Activated CD4-positive, alpha-beta T cell treated with anti-CD3 and anti-CD28 coated beads, Interleukin-2, amount 10 ng/mL, durations not matched to agents 7 days and 5 days (primary cell): ENCODE measurements at places on chromosomes 4 and X.

DNA sequence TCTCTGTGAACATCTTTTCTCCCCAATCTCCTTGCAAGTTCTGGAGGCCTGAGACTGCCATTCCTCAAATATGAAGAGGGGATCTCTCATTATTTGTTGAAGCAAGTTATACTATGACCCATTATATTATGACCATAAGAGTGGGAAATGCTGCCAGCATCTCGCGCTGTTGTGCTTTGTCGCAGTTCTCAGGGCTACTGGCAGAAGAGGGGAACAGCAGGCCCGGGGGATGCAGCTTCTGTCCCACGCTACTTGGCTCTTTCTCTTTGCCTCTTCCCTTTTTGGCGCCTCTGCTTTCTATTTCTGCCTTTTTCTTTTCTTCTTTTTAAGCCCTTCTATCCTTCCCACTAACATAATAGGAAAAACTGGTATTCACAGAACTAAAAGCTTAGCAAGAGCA lies 64.2 kb downstream of the GEMIN8 start:
- no peak for DNase-seq

GRCh38 chrX:3748052-3748559 lies 34.7 kb upstream of the PRKX start:
- DNase-seq = no peak

DNA sequence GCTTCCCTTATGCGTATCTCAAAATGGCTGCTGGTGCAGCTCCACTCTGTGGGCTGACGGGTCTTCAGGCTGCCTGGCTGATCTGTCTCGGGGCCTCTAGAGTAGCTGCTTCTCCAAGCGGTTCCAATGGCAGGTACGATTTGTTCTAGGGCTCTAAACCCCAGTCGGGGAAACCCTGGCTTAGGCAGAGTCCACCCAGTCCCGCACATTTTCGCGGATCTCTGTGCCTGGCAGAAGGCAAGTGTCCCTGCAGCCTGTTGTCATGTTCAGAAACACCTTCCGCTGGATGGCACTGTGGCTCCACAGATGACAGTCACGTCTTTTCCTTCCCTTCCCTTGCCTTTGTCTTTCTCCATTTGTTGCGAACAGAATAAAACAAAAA lies 54.4 kb downstream of the NBDY start:
- DNase-seq = no peak

GRCh38 chr4:5894266-5894665 lies 1.4 kb upstream of the CRMP1 start:
- DNase-seq = no peak

DNA sequence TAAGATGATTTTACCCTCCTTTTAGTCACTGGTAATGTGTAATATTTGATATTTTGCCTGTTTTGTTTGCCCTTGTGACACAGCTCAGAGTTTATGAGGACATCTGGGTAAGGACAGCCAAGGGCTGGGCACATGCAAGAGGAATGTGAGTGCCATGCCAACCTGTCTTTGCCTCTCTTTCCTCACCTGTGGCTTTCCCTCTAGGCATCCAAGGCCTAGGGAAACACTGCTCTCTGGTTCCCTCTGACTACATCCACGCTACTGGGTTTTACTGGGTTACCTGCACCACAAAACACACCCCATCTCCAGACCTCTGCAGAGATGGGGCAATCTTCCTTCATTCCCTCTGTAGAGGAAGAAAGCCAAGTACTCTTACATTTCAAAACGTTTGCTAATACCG lies 7.7 kb downstream of the HPGDS start:
- no peak for DNase-seq

GRCh38 chr4:55879224-55879623 lies 25.8 kb downstream of the EXOC1 start:
- DNase-seq = no peak

DNA sequence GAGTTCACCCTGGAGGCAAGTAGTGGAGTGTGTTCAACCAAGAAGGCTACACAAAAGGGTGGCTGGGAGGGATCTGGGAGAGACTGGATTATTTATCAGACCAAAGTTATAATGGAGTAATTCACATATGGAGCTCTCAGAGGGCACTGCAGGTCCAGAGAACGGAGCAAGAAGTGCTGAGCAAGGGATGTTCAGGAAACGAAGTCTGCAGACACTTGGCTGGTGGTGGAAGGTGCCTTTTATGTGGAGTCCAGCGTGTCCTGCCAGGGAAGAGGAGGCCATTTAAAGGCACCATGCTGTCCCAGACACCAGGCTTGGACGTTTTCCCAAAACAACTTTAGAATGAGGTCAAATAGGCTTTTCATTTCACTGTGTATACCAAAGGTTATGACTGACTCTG lies 130.1 kb downstream of the CEP135 start:
- DNase-seq = no peak

DNA sequence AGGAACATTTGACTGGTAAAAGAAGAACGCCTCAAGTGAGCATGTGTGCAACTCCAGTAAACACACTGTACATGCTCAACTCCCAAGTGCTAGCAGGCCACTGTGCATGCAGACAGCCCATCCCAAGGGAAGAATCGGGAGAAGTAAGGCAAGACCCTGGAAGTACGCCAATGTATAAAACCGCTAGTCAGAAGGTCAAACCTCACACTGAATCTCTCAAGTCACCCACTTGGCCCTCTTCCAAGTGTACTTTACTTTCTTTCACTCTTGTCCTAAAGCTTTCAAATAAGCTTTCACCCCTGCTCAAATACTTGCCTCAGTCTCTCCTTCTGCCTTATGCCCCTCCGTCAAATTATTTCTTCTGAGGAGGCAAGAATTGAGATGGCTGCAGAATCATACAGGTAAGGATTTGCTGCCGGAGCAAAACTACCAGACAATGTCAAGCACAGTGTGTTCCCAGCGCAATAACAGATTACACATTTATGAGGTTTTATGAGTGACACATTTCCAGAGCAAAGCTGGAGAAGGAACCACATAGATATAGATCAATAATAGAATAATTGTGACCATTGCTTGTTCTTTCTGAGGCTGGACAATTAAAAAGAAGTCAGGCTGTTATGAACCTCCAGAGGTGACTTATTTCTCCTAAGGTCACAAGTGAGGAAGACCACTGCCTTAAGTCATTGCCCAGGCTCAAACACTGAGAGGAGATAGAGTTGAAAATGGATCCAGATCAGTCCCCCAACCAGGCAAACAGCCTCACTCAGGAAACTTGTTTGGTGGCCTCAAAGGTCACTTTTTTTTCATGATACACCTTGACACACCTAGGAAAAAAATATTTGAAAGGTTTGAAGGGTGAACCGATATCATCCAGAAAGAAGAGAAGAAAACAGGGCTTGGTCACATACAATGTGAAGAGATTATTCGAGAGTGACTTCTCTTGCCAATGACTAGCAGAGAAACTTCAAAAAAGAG lies 26.3 kb downstream of the CXCL1 start:
- DNase-seq = no peak

GRCh38 chr4:76606645-76607265 lies 171.7 kb downstream of the SHROOM3 start:
- no peak for DNase-seq

DNA sequence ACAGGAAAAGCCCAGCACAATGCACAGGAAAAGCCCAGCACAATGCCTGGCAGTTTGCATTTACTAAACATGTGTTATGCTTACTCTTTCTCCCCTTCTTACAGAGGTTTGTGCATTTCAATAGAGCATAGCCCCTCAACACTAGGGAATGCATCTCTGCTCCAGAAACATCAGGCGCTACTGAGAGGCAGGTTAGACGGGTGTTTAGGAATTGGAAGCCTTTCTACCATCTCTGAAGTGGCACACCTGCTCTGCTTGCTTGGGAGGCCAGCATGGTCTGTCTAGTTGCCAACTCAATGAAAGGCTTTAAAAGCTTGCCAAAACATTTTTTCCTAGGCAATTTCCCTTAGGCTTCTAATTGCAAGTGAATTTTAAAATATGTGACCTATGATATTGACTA lies 55.7 kb downstream of the GRID2 start:
- no peak for DNase-seq

DNA sequence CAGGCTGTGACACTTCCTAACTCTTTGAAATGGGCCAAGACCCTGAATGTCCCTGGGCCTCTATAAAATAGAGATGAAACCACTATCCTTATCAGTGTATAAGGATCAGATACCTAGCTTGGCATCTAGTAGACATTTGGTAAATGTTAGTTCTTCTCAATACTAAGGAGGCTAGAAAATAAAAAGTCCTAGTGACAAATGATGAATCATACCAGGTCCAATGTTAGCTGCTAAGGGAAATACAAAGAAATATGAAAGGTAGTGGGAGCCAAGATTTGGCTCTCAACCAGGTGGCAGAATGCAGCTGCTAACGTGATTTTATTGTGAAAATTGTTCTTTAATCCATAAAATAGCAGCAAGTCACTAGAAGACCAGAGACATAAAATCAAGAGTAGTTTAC lies 19.8 kb upstream of the PPARGC1A start:
- DNase-seq = no peak

DNA sequence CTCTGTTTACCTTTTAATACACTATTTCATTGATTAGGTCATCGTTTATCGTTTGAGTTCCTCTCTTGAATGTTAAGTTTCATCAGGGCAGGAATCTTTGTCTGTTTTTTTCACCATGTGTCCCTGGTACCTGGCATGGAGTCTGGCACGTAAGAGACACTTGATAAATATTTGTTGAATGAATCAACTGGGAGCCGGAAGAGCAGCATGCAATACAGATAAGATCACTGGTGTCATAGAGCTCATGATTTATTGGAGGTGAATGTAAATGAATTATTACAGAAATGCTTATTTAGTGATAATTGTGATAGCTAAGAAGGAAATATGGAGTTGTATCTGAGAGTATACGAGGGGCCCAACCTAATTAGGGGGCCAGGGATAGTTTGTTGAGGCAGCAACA lies 62.8 kb downstream of the UCHL1 start:
- DNase-seq = no peak

GRCh38 chr4:53937918-53938317 lies 126.5 kb downstream of the CHIC2 start:
- no peak for DNase-seq

DNA sequence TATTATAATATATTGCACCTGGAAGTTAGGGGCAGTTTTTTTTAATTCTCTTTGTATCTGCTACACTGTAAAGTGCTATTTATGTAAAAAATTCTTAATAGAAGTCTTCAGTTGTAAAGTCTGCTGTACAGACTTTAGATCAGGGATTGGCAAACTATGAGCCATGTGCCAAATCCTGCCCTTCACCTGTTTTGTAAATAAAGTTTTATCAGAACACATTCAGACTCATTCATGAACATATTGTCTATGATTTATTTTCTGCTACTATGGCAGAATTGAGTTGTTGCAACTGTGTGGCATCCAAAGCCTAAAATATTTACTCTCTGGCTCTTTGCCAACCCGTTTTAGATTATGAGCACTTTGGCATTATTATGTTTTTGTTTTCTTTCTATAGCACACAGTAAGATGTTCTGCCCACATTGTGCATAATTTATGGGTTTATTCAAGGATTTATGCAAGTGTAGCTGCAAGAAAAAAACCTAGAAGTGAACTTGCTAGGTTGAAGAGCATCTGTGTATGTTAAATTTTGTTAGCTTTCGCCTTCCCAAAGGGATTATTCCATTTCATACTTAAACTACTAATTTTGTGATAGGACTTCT lies 56.9 kb downstream of the CLCN3 start:
- DNase-seq = no peak

- no peak for DNase-seq
Observed at GRCh38 chrX:77960567-77960966, 8.9 kb downstream of the PGAM4 start.

GRCh38 chr4:87505862-87506261 lies 23.3 kb downstream of the SPARCL1 start:
- DNase-seq = no peak

GRCh38 chrX:107934262-107934661 lies 47.9 kb downstream of the TEX13B start:
- DNase-seq = no peak

DNA sequence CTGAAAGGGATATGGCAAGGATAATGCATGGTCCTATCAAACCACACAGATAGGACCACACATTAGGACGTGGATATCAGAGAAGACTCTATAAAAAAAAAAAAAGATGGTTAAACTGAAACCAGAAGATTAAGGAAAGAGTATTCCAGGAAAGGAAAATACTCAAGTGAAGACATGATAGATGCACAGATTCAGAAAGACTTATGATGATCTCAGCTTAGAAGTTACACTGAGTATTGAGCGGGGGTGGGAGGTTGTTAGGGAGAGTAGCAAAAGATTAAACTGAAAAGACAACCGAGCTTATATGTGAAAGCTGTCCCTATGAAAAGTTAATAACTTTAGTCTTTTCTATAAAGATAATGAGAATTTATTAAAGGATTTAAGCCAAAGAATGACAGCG lies 211.0 kb upstream of the EMCN start:
- DNase-seq = no peak

- no peak for DNase-seq
Observed at GRCh38 chr4:180665481-180665880, 1577.7 kb upstream of the TENM3 start.

- DNase-seq = no peak
Observed at GRCh38 chr4:2642968-2643367, 106.5 kb downstream of the FAM193A start.

GRCh38 chr4:31538877-31539276 lies 818.7 kb downstream of the PCDH7 start:
- no peak for DNase-seq

DNA sequence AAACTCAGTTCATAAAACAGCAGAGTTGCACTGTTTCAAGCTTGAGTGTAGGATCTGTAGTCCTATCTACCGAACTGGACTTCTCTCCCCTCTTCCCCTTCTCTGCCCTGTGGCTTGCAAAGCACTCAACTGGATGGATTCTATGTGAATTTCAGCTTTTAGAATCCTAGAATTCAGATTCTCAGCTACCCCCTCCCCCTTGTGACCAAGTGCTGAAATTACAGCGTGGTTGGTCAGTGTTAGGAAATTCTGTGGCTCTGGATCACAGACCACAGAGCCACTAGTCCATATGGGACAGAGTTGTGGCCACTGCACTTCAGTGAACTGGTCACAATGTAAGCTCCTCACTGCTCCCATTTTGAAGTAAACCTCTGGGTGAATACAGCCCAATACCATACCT lies 64.6 kb upstream of the TRPC5 start:
- no peak for DNase-seq

- no peak for DNase-seq
Observed at GRCh38 chrX:151736685-151737084, 2.1 kb downstream of the CNGA2 start.

DNA sequence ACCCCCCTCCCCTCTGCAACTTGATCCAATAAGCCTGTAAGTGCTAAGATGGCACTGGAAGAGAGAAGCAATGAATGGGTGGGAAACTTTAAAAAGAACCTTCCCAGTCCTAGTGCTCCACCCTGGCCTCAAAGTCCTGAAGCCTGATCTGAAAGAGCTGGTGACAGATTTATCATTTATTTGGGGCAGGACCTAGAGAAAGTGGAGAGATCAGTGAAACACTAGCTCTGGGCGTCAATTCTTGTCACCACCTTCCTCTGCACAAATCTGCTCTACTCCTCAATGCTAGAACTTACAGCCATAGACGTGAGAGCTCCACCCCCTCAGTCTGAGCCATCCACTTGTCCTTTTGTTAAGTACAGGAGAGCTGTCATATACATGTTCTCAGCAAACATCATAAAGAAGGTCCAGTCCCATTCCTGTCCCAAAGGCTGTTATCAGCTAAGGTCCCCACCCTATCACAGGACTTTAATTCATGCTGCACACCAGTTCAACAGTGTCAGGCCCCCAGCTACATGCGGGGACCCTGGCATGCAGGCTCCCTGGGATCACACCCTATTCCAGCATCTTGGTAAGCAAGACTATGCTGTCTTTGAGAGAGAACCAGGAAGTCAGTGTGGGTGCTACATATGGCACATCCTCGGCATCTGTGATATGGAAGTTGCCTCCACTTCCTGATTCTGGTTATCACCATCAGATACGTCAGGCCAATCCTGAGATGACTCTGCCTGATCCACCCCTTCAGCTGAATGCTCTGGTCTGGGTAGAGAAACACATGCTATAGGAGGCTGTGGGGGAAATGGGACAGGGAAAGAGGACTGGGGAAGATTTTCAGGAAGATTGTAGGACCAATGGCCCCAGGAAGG lies 2.3 kb downstream of the P2RY4 start:
- DNase-seq = no peak
